ENCODE measurements at places on chromosomes 2 and 18.

GRCh38 chr2:223047260-223047761 lies 4.7 kb upstream of the KCNE4 start:
- no peak for DNase-seq

GRCh38 chr2:34162231-34162630 lies 563.1 kb upstream of the FAM98A start:
- no peak for DNase-seq

GRCh38 chr18:80244956-80245730 lies 2.2 kb downstream of the PARD6G start:
- DNase-seq, result no peak

DNA sequence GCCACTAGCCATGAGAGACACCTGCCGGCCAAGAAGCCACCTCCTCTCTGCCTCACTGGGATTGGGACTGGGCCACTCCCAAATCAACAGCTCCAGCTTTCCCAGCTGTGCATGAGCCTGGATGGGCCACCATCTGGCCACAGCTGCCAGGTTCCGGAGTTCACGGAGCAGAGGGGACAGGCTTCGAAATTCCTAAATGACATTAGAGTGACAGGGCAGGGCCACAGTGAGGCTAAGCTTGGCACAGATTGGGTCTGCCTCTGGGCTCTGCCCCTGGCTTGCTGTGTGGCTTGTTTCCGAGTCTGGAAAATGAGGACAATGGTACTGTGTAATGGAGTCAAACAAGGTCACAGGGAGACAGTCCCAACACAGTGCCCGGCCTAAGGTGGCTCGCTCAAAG lies 6.5 kb downstream of the DIPK1C start:
- no peak for DNase-seq

GRCh38 chr2:193891023-193891422 lies 1696.3 kb upstream of the TMEFF2 start:
- no peak for DNase-seq

- DNase-seq, result no peak
These were observed 68.8 kb upstream of the KCTD1 start for GRCh38 chr18:26617151-26617554.

GRCh38 chr2:207417301-207417718 lies 112.5 kb upstream of the CREB1 start:
- DNase-seq, result no peak

DNA sequence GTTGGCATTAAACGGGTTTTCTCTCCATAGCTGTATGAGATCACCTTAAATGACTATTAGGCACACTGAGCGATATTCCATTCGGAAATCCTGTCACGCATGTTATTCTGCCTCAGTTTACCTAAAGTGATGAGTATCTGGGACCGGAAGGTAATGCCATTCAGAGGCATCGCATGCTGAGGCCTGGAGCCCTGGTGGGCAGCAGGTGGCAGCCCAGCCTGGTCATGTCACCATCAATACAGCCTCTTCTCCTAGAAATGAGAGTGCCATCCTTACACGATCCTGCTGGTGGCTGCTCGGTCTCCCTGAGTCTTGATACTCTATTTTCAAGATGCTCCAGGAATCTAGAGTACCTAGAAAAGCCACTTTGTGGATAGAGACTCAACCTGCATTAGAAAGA lies 119.8 kb downstream of the EIPR1 start:
- DNase-seq, result no peak
